CD8-positive, alpha-beta memory T cell (primary cell): ENCODE measurements at places on chromosomes 16 and 17.
A peak's percentile ranks its signal among the peaks of the same experiment; 100 is the strongest.

DNA sequence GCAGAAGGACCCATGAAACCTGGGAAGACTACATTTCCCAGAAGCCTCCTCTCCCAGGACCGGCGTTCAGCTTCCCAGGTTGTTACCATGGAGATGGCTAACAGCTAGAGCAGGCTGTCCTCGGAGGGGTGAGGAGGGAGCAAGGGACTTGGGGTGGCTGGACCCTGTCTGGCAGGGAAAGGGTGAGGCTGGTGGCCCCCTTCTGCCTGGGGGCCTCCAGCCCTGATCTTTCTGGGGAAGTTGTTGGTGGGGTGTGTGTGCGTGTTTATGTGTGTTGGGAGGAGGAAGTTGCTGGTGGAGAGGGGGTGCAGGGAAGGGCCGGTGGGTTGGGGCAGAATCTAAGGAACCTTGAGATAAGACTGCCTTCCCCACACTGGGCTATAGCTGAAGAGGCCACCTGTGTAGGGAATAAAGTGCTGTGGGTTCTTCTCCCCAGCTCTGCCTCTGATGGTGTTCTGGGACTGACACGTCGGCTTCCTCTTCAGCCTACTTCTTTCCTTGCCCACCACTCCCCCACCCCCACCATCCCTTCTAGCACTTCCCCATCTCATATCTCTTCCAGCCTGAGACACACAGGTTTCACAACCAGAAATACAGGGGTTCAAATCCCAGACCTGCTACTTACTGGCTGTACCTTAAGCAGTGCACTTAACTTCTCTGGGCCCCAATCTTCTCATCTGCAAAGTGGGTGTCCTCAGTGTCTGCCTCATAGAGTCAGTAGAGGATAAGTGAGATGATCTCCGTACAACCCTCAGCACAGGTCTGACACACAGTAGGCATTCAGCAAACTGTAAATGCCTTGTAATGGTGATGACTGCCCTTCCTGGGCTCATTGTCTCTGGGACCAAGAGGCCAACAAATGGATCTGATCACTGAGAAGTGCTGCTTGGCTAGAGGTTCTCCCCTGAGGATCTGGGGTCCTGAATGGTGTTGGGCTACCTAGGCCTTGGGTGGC, at the start of gene DRC7:
DRC7 (plus strand) TSS at position 82 of the 955 bp plus-strand sequence. CDS start 3,144 bp downstream, outside the sequence.
- no peak for DNase-seq

GRCh38 chr17:79221597-79221996, 147.0 kb downstream of the ENGASE start:
- no peak for DNase-seq

GRCh38 chr17:77349976-77350830, 209.4 kb downstream of the SEC14L1 start:
- DNase-seq, result peak; percentile 13

DNA sequence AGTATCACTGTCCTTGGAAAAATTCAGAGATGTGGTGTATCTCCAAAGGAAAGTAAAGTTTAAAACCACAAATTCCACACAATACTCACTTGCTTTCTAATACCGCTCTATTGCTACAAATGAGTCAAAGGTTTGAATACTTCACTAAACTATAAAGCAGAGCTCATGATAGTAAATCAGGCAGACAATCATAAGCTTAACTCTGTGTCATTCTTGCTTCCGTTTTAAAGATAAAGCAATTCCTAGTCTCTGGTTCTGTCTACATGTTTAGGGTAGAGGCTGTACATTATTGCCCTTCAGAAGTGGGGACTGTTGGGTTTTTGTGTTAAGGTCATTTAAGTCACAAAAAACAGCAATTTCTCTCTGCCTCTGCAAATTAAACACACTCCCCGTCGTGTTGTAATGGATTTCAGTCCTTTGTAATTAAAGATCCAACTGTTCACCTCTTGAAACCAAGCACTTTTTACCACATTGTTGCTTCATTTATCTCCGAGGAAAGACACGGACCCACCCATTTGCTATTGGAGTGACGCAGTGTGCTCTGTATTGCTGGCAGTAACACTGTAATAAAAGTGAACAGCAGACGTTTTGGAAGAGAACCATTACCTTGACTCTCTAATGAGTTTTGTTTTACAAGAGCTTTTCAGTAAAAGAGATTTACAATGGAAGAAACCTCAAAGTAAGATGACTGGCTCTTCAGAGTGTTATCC, 83.1 kb upstream of the CNTNAP4 start:
- DNase-seq, result no peak
